ENCODE measurements at places on chromosomes 16 and 17. TPM values are rescaled to one million over a fixed set of nuclear protein-coding genes. Genes with fewer than 3 reads are reported as not detected.
A peak's percentile ranks its signal among the peaks of the same experiment; 100 is the strongest.

SULT1A1 gene
- polyA plus RNA-seq = 34.4 TPM

CDRT15L2 gene
- polyA plus RNA-seq = not detected

GRCh38 chr17:45326626-45327025, 9.8 kb upstream of the MAP3K14 start:
- H3K4me1 ChIP-seq = no peaks in the 10 kb centered on the region
- H3K27ac ChIP-seq = no peak overlapping the region
- no peaks in the 10 kb centered on the region for H3K27me3 ChIP-seq
- H3K4me3 ChIP-seq = no peak overlapping the region
- H3K36me3 ChIP-seq = no peaks in the 10 kb centered on the region

DNA sequence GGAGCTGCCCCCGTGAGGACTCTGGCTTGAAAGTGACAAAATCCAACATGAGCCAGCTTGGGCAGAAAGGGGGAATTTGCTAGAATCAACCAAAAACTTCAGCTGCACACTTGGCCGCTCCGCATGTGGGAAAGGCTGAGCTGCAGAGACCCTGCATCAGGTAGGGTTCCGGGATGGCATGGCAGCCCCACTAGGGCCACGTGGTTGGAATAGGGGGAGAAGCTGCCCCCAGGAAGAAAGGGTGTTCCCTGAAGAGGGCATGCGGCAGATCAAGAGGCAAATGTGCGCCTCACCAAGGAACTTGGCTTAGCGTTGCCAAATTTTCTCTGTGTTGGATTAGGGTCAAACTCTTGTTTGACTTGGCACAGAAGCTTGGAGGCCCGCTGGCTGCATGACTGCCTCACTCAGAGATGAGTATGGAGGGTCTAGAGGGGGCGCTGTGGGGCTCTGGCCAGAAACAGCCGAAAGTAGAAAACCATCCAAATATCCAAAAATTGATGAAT, 29.2 kb upstream of the WFIKKN2 start:
- no peak overlapping the region for H3K27ac ChIP-seq
- H3K4me3 ChIP-seq = no peak overlapping the region
- H3K36me3 ChIP-seq = no peaks in the 10 kb centered on the region

- no peak for DNase-seq
- H3K4me1 ChIP-seq = peaks cover 5% of the 10 kb centered on the region
- H3K4me3 ChIP-seq = no peak overlapping the region
- no peaks in the 10 kb centered on the region for H3K27me3 ChIP-seq
- H3K27ac ChIP-seq = no peak overlapping the region
These were observed 56.5 kb downstream of the XPO6 start for GRCh38 chr16:28155293-28155692.

GRCh38 chr16:66245072-66245471, 121.4 kb upstream of the CDH5 start:
- H3K27me3 ChIP-seq = no peaks in the 10 kb centered on the region
- no peak for DNase-seq
- H3K4me3 ChIP-seq = no peak overlapping the region
- H3K36me3 ChIP-seq = no peaks in the 10 kb centered on the region

GRCh38 chr17:59762824-59763374, 55.4 kb downstream of the VMP1 start:
- no peak for DNase-seq
- H3K4me1 ChIP-seq = no peaks in the 10 kb centered on the region
- H3K27ac ChIP-seq = no peak overlapping the region
- peaks cover 24% of the 10 kb centered on the region for H3K36me3 ChIP-seq
- no peaks in the 10 kb centered on the region for H3K27me3 ChIP-seq
- H3K4me3 ChIP-seq = no peak overlapping the region

- no peaks in the 10 kb centered on the region for H3K36me3 ChIP-seq
- H3K27me3 ChIP-seq = no peaks in the 10 kb centered on the region
- no peaks in the 10 kb centered on the region for H3K4me1 ChIP-seq
These were observed 62.0 kb upstream of the CRHR1 start for GRCh38 chr17:45722161-45722560.

SLC38A8 gene
- polyA plus RNA-seq = 0.08 TPM

DNA sequence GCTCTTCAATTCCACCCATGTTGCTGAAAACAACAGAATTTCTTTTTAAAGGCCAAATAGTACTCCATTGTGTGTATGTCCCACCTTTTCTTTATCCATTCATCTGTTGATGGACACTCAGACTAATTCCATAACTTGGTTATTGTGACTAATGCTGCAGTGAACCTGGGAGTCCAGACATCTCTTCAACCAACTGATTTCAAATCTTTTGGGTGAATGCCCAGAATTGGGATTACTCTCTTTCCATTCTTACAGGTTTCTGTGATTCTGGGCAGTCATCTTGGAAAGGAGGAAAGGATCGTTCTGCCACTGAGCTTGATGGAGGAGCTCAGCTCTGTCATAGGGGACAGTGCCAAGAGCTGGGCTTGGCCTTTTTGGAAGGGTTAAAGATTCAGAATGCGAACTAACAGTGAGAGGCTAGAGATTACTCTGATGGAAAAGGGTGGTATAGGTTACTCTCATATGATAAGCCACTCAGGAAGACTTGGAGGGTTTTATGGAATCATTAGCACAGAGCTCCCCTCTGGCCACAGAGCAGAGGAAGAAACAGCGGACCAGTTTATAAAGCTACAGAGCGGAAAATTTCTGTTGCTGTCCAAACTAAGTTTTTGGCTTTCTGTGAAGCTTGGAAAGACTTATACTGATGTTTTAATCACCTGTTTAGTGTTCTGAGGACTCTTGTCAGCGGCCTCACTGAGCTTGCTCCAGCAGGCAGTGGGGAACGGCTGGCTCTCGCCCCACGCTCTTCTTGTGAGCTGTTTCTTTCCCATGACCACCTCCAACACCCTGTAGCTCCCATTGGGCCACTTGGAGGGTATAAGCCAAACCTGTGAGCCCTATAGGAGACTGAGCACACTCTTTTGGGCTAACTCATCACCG, 48.3 kb downstream of the HIC1 start:
- no peaks in the 10 kb centered on the region for H3K27me3 ChIP-seq
- H3K4me3 ChIP-seq = no peak overlapping the region
- no peak for DNase-seq

TEX14 gene
- polyA plus RNA-seq = 0.03 TPM

CRHR1 gene
- not detected for polyA plus RNA-seq

SOCS7 gene
- 7.2 TPM for polyA plus RNA-seq

- H3K27ac ChIP-seq = peak overlapping the region; percentile 91
- no peak for DNase-seq
- peaks cover 50% of the 10 kb centered on the region for H3K4me1 ChIP-seq
- peaks cover 21% of the 10 kb centered on the region for H3K36me3 ChIP-seq
These were observed 10.5 kb upstream of the FASN start for GRCh38 chr17:82108496-82108945.

Data from stomach (tissue), 19 donors.